ENCODE measurements at places on chromosomes 3 and 15.

GRCh38 chr3:72453706-72454105, 394.5 kb downstream of the SHQ1 start:
- no peak for DNase-seq

- DNase-seq, result no peak
Measured at GRCh38 chr3:89375451-89375850, 268.0 kb downstream of the EPHA3 start.

- DNase-seq, result no peak
Measured at GRCh38 chr3:194250098-194251002, 100.8 kb downstream of the CPN2 start.

- no peak for DNase-seq
Measured at GRCh38 chr3:41974223-41974622, 12.3 kb upstream of the ULK4 start.

- no peak for DNase-seq
Measured at GRCh38 chr3:171972871-171973348, 66.5 kb upstream of the FNDC3B start.

DNA sequence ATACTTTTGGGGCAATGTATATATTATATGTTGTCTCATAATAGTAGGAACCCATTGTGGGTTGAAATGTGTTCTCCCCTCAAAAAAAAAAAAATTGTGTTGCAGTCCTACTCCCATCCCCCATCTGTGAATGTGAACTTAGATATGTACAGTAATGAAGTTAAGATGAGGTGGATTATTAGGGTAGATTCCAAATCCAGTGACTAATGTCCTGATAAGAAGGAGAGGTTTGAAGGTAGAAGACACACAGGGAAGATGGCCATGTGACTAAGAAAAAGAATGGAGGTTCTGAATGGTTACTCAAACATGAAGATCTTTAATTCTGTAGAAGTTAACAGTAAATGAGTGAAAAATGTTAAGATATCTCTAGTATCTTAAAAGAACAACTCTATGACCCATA, 3.0 kb upstream of the ATOSA start:
- DNase-seq, result no peak

DNA sequence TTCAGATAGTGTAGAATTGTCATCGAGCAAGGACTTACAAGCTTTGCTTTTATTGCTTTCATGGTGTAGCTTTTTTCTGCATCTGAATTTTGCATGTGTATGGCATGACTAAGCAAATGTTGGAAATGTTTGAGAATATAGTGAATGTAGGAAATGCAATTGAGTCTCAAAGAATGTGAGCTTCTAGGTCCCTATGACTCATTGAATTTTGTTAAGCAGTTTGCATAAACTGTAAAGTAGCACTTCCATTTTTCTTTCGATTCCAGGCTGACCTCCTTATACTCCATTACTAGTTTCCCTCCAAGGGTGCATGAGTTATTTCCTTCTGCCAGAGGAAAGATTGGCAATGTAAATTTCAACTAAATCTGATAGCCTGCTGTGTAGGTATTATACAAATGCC, 619.2 kb downstream of the DIPK2A start:
- DNase-seq, result no peak

Measured in stimulated activated naive CD4-positive, alpha-beta T cell (primary cell).